Fibroblast of skin of left quadriceps (primary cell): ENCODE measurements at places on chromosomes 16 and 17.

DNA sequence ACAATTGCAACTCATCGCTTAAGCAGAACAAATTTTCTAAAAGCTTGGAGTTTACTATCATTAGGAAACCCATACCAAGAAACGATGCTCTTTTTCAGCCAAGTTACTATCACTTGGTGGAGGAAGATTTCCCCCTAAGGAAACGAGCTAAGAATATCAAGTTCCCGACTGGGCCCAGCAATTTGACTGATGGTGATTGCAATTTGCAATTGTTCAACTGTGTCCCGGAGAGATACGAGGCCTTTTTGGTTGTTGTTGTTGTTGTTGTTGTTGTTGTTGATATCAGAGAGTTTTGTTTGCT is 6.2 kb downstream of the HS3ST3A1 start:
- DNase-seq, result no peak

GRCh38 chr16:23905027-23905426 is 69.2 kb downstream of the PRKCB start:
- peak; percentile 6 for DNase-seq

- DNase-seq, result no peak
Observed at GRCh38 chr17:65564793-65565192, 3.3 kb upstream of the AXIN2 start.

- DNase-seq, result no peak
Observed at GRCh38 chr17:70158180-70158579, 11.2 kb upstream of the KCNJ2 start.

GRCh38 chr16:28524681-28525171 is 14.0 kb downstream of the NUPR1 start:
- DNase-seq, result no peak

DNA sequence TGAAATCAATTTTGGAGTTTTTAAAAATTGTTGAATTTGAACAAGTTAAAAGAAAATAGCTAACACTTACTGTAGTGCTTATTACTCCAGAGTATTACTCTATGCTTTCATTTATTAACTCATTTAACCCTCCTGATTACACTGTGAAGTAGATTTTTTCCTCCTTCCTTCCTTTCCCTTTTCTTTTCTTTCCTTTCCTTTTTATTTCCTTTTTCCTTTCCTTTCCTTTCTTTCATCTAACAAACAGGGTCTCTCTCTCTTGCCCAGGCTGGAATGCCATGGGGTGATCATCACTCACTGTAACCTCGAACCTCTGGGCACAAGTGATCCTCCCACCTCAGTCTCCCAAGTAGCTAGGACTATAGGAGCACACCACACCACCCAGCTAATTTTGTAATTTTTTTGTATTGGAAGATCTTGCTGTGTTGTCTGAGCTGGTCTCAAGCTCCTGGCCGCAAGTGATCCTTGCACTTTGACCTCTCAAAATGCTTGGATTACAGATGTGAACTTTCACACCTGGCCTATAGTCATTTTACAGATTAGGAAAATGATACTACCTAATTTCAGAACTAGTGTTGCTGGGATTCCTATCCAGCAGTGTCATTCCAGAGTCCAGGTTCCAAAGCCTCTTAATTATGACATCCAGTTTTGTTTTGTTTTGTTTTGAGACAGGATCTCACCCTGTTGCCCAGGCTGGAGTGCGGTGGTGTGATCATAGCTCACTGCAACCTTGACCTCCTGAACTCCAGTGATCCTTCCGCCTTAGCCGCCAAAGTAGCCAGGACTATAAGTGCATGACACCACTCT is 59.9 kb downstream of the TAOK1 start:
- no peak for DNase-seq

DNA sequence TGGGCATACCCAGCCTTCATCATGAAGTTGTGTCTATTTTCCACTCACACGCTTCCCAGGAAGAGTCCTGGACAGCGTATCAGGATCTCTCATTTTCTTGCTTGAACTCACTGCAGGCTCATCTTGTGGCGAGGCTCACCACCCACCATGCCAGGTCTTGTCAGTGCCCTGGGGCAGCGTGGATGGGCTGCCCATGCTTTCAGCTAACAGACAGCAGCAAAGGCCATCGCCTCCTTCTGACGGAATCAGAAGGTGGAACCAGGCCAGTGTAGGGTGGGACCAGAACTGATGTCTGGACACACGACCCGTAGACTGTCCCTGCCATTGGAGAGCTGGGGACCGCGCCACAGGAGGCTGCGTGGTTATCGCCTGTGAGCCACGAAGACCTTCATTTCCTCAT is 169.4 kb downstream of the FOXL1 start:
- no peak for DNase-seq

- no peak for DNase-seq
Observed at GRCh38 chr16:3909791-3910583, 29.5 kb upstream of the CREBBP start.

- no peak for DNase-seq
Observed at GRCh38 chr16:27321013-27321915, 7.5 kb downstream of the IL4R start.

DNA sequence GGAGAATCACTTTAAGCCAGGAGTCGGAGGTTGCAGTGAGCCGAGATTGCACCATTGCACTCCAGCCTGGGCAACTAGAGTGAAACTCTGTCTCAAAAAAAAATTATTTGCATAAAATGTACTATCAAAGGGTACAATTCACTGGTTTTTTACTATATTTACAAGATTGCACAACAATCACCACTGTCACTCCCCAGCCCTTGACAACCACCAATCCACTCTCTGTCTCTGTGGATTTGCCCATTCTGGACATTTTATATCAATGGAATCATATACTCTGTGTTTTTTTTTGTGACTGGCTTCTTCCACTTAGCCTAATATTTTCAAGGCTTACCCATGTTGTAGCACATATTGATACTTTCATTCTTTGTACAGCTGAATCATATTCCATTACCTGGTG is 18.8 kb downstream of the TBX2 start:
- DNase-seq, result no peak

- DNase-seq, result no peak
Observed at GRCh38 chr16:14454391-14454790, 175.7 kb downstream of the PARN start.

DNA sequence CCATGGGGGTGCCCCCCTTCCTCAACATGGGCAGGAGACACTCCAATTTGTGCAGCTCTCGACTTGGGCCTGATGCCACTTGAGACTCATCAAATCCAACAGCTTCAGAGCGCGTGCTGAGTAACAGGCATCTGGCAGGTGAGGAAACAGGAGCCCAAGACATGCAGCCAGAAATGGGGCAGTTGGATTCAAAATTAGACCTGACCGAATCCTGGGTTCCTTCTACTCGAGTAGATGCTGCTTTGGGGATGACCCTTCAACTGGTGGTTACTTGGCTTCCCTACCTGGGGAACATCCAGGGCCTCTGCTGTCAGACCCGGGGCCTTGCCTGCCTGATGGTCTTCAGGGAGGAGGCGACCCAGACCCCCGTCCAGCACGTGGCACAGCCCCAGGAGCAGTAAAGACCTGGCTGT is 488 bp upstream of the NTN3 start:
- DNase-seq, result no peak

DNA sequence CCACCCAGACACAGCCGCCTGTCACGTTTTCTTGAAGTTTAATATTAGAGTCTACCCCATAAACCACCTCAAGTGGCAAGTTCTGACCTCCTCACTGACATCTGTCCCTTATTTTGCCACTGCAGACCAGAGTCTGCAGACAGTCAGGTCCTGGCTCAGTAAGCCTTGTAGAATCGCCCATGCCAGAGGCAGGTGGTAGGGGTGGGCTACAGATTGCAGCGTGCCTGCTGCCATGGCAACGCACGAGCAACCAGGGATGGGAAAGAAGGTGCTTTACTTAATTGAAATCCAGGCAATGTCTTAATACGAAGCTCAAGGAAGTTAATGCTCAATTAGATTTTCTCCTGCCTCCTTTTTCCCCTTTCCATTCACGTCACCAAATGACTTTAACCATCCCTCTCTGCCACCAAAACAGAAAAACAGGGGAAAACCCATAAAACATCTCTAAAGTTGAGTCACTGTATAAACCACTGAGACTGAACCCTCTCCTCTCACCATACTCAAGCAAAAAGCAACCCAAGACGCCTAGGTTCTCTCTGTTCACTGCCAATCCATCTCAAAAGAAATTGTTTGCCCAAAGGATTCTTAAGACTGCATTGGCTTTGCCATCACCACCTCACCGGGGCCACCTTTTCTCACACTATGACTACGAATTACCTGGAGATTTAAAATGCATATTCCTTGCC is 228.8 kb downstream of the SLC39A11 start:
- no peak for DNase-seq

DNA sequence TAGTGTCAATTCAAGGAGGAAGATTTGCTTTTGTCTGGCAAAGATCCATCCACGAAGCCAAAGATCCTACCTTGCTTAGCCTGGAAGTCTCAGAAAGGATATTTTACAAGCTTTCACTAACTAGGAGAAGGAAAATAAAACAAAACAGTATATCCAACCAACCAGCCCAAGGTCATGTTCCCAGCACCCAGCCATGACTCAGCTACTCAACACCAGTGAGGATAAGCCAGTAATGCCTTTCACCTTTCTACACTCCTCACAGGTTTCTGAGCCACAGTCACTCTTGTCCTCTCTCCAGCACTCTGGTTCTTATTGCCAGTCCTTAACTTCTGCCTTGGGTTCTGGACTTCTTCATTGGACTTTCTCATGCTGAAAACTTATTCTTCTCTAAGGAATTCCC is 116.2 kb downstream of the CDH11 start:
- DNase-seq, result no peak

DNA sequence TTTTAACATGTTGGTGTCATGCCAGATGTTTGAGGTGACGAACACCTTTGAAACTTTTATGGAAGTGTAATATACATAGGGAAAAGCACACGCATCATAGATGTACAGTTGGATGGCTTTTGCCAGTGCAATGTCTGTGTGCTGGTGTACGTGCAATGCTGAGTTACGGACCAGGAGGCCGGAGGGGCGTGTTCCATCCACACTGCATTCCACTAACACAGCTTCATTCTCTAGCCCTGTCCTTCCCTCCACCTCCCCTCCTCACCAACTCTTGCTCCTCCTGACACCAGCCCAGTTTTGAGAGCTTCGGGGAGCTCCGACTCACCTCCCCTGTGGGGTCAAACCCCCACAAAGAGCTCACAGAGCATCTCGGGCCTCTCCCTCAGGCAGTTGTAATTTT is 358.8 kb downstream of the C16orf95 start:
- no peak for DNase-seq

DNA sequence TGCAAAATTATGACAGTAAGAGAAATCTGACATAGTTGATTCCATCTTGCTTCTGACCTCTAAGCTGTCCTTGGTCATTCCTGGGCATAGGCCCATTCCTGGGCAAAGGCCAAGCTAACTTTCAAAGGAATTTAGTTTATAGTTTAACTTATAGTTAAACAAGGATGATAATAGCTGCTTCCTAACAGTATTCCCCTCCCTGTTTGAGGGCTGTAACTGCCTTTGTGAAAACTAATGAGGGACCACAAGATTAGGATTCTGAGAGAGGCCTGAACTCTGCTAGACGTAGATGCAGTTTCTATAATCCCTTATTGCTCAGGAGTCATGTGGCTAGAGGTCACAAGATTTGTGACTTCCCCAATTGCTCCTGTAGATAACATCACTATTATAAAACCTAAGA is 80.2 kb upstream of the ASIC2 start:
- no peak for DNase-seq

DNA sequence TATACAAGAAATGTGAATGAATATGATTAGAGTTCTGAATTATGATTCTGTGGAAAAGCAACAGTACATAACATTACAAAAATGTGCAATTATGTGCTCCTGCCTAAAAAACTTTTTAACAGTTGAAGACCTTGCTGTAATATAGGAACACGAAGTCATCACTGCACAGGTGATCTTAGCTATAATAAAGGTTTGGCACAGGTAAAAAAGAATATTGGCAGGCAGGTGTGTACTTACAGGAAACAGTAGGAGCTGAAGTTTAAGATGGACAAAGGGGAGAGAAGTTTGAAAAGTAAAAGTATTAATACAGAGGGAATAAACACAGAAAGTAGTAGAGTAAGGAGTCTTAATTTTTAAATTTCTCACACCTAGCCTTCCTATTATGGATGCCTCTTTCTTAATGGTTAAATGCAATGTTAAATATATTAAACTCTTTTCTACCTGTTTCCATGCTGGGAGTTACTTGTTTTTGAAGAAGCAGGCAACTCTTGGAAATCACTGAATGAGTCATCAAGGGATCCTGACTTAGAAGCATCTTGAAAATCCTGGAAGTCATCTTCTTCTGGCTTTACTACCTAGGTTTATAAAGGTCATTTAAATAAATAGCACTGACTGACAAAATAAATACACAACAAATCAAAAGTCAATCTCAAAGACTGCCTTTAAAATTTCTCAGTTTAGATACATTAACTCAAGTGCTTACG is 40.7 kb downstream of the SYNRG start:
- DNase-seq, result no peak

DNA sequence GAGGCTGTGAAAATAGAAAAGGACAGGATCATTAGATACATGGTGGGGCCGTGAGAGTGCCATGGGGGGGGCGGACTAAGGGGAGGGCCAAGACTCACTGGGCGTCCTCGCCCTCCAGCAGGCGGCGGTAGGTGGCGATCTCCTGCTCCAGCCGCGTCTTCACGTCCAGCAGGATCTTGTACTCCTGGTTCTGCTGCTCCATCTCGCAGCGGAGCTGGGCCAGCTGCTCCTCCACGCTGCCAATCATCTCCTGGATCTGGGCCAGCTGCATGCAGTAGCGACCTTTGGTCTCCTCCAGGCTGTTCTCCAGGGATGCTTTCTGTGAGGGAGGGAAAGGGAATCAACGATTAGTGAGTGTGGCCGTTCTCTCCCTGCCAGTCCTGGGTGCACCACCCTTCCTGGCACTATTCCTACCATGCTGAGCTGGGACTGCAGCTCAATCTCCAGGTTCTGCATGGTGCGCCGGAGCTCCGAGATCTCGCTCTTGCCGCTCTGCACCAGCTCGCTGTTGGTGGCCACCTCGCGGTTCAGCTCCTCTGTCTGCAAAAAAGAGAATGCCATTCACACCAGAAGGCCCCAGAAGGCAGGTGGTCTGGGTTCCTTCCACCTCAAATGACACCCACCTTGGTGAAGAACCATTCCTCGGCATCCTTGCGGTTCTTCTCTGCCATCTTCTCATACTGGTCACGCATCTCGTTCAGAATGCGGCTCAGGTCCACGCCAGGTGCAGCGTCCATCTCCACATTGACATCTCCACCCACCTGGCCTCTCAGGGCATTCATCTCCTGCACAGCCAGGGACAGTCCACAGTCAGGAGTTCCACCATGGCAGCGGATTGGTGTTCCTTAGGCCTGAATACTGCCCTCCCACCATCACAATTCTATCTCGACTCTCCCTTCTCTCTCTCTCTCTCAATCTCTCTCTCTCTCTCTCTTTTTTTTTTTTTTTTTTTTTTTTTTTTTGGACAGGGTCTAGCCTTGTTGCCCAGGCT is 3.3 kb downstream of the KRT14 start:
- DNase-seq, result no peak
